T1000 (cell line): ENCODE measurements at places on chromosomes 3 and 15.

GRCh38 chr3:64239841-64240240 lies 14.6 kb upstream of the PRICKLE2 start:
- no peak for DNase-seq

DNA sequence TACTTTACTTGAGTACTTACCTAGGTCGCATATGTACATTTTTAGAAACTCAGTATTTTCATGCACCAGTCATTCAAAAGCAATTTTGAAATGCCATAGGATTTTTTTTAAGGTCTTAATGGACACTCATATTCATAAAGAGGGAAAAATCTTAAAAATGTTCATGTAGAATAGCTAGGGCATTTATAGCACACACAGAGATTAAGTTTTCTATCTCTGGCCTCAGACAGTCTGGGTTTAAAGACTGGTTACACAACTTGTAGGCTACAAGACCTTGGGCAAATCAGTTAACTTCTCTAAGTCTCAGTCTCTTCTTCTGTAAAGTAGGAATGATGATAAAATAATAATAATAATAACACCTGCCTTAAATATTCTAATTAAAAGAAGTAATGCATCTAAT lies 48.5 kb upstream of the UBP1 start:
- DNase-seq = no peak

- DNase-seq = no peak
Observed at GRCh38 chr15:57255751-57256341, 120.5 kb upstream of the CGNL1 start.

GRCh38 chr3:97658668-97659285 lies 105.8 kb upstream of the ARL6 start:
- DNase-seq = no peak

DNA sequence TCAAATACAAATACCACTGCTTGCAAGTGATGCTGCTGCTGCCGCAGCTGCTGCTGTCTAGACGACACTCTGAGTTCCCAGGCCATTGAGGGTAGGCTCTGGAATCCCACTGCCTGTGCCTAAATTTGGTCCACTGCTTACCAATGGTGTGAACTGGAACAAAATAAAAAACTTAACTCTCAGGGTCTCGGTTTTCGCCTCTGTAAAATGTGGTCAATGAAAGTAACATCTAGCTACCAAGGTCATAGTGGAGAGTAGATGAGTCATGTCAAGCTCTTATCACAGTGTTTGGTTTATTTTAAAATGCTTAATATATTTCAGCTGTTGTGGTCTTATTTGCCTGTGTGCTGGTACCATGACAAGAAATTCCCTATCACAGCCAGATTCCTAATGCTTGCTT lies 299.3 kb downstream of the CLSTN2 start:
- no peak for DNase-seq

GRCh38 chr3:153215966-153216365 lies 53.9 kb downstream of the RAP2B start:
- DNase-seq = no peak

DNA sequence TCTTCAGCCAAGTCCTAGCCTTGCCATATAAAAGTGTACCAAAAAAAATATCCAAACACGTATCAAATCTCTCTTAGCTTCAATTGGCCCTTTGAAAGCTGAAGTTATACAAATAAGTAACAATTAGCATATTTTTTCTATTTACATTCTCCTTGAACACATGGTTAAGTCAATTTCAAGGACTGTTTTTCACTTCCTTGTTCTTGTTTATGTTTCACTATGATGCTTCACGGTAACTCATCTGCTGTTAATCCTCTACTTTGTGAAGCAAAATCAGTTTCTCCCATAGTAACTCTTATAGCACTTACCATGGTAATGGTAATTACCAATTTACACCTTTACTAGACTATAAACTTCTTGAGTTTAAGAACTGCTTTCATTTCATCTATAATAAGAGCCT lies 10.6 kb upstream of the SPRED1 start:
- DNase-seq = no peak

GRCh38 chr3:134445095-134445494 lies 40.7 kb downstream of the ANAPC13 start:
- no peak for DNase-seq

GRCh38 chr3:114451561-114452018 lies 157.8 kb downstream of the TIGIT start:
- DNase-seq = no peak

GRCh38 chr15:65551183-65551582 lies 20.9 kb downstream of the HACD3 start:
- no peak for DNase-seq
